ENCODE measurements at places on chromosomes 4 and X.

DNA sequence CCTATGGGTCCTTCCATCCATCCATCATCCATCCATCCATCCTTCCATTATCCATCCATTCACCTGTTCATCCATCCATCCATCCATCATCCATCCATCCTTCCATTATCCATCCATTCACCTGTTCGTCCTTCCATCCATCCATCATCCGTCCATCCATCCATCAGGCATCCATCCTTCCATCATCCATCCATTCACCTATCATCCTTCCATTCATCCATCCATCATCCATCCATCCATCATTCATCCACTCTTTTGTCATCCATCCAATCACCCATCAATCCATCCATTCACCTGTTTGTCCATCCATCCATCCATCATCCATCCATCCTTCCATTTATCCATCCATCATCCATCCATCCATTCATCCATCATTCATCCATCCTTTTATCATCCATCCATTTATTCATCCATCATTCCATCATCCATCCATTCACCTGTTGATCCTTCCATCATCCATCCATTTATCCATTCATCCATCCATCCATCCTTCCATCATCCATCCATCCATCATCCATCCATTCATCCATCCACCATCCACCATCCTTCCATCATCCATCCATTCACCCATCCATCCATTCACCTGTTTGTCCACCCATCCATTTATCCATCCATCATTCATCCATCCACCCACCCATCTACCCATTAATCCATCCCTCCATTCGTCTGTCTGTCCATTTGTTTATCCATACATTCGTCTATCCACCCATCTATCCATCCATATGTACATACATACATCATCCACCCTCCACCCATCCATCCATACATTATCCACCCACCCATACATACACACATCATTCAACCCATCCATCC lies 34.8 kb downstream of the SH3TC1 start:
- no peaks in the 10 kb centered on the region for H3K4me1 ChIP-seq
- no peak for DNase-seq
- peaks cover 7% of the 10 kb centered on the region for H3K36me3 ChIP-seq

DNA sequence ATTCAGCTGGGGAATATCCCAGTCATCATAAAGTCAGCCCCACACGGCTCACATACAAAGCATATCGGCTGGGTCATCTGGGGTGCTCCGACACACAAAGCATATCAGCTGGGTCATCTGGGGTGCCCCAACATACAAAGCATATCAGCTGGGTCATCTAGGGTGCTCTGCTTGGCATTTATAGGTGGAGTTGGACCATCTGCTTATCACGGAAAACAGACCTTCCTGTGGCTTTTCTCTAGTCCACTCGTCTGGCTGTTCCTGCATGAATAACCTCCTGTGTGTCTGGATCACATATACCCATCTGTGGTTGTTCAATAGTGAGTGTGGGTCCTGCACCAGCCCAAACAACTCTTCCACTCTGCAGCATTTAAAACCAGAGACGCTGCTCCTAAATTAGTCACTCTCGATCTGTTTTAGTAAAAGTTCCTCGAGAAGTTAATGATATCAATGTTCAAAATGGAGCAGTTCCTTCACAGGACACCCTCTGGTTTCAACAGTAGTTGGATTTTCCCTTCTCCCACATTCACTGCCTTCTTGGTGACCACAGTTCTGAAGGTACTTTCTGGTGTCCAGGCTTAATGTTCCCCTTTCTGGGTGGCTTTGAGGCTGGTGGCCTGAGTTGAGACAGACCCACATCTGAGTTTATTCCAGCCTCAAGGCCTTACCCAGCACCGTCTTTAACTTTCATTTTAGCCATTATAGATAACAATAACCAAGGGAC lies 70.0 kb upstream of the FRG1 start:
- H3K27me3 ChIP-seq, result no peaks in the 10 kb centered on the region
- no peak overlapping the region for H3K27ac ChIP-seq
- H3K36me3 ChIP-seq, result peaks cover 5% of the 10 kb centered on the region
- no peak overlapping the region for H3K4me3 ChIP-seq
- no peak for DNase-seq

DNA sequence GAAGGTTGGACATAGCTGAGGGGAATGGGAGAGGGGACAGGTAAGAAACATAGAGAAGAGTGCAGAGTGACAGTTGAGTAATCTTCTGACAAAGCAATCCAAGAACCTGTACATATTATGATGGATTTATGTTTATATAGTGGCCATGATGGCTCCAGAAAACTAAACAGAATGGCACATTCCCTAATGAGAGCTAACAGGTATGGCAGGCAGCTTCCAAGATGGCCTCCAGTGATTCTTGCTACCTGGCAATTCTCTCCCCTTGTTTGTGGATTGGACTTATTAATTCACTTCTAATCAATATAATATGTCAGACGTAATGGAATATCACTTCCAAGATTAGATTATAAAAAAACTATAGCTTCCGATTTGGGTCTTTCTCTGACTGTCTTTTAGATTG lies 359.5 kb downstream of the DTHD1 start:
- DNase-seq, result no peak
- H3K4me1 ChIP-seq, result peaks cover 2% of the 10 kb centered on the region
- no peaks in the 10 kb centered on the region for H3K27me3 ChIP-seq
- no peaks in the 10 kb centered on the region for H3K36me3 ChIP-seq

DNA sequence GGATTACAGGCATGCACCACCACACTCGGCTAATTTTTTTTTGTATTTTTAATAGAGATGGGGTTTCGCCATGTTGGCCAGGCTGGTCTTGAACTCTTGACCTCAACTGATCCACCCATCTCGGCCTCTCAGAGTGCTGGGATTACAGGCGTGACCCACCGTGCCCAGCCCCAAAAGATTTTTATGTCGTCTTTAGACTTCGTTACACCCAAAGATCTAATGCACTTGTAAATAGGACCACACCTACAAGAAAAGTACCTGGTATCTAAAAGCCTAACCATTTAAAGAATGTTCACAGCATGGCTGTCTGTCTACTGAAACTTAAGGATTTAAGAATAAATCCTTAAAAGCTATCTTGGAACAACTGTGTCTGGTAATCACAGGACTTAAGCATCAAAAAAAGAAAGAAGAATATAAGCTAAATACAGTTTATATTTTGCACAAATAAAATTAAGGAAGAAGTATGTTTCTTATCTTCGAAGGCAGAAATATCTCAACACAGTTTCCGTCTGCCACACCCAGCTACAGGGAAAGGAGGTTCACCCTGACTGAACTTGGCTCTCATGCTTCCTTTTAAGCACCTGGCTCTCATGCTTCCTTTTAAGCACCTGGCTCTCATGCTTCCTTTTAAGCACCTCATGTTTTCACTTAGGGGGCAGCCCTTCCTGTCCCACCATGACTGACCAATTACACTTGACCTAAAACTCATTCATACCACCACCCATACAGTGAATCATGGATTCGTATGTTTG lies 92.0 kb upstream of the STS start:
- peaks cover 42% of the 10 kb centered on the region for H3K36me3 ChIP-seq
- no peaks in the 10 kb centered on the region for H3K4me1 ChIP-seq
- H3K4me3 ChIP-seq, result no peak overlapping the region
- H3K27ac ChIP-seq, result no peak overlapping the region
- no peak for DNase-seq

GRCh38 chrX:46713672-46714490 lies 45.0 kb downstream of the SLC9A7 start:
- H3K27me3 ChIP-seq, result no peaks in the 10 kb centered on the region
- no peak for DNase-seq
- H3K36me3 ChIP-seq, result no peaks in the 10 kb centered on the region
- H3K4me1 ChIP-seq, result peaks cover 6% of the 10 kb centered on the region
- H3K27ac ChIP-seq, result no peak overlapping the region
- no peak overlapping the region for H3K4me3 ChIP-seq

GRCh38 chr4:129583868-129584267 lies 487.9 kb downstream of the C4orf33 start:
- no peak overlapping the region for H3K4me3 ChIP-seq
- no peak overlapping the region for H3K27ac ChIP-seq
- no peaks in the 10 kb centered on the region for H3K4me1 ChIP-seq
- no peaks in the 10 kb centered on the region for H3K36me3 ChIP-seq
- H3K27me3 ChIP-seq, result no peaks in the 10 kb centered on the region

GRCh38 chr4:104559502-104559901 lies 64.8 kb upstream of the CXXC4 start:
- no peaks in the 10 kb centered on the region for H3K36me3 ChIP-seq
- no peak overlapping the region for H3K27ac ChIP-seq

All from mesothelial cell of epicardium (in vitro differentiated cells).